ENCODE measurements at places on chromosomes 5 and 9.

GRCh38 chr5:112634796-112635195 lies 102.9 kb upstream of the APC start:
- DNase-seq = no peak

DNA sequence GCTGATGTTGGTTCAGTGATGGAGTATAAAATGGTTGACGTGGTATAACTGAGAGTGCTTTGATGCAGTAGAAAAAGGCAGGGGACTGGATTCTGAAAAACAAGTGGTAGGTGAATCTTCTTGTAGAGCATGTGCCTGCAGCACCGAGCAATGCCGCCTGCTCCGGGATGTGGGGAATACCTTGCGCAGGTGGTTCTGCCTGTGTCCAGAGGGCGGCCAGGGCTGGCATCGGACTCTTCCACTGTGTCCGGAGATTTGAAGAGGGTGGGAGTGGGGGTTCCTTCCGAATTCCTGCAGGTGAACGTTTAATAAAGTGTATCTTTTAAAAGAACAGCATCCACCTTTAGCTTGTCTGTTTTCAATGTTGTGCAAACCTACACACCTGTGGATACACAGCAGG lies 238.0 kb downstream of the FANCC start:
- DNase-seq = no peak

- no peak for DNase-seq
Measured at GRCh38 chr9:93941493-93941892, 13.7 kb downstream of the BARX1 start.

GRCh38 chr5:148684528-148684927 lies 30.2 kb upstream of the HTR4 start:
- no peak for DNase-seq

DNA sequence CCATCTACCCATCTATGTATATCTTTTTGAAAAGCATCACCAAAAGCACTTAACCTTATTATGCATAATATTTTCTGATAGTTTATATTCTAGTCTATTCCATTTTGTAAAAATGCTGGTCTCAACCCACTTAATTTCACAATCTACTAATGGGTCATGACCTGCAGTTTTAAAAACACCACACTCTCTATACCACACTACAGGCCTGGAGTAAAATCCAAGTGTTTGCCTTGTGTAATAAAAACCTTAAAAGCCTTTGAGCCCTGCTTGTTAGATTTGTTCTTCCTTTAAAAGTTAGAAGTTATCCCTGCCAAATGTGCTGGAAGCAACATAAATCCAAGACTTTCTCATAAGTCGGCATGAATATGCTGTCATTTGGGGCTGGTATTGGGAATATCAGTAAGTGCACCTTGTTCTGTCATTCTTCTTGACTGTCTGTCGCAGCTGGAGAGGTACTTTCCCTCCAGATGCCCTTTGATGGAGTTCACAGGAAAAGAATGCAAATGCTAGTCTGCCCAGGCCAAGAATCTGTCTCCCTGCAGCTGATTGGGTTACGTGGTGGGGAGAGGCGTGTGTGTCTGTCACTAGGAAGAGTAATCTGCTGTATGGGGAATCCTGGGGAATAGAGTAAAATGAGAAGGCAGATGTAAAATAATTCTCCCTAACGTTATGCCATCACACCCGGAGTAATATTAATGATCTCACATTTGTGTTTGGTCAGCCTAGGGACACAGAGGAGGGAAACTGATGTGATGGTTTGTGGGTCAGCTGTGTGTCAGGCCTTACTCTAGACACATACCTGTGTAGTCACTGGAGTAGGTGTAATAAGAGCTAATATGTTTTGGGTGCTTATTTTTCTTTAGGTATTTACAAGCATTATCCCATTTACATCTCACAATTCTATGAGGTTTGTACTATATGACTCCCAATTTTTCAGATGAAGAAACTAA lies 79.4 kb downstream of the ZNF366 start:
- no peak for DNase-seq

DNA sequence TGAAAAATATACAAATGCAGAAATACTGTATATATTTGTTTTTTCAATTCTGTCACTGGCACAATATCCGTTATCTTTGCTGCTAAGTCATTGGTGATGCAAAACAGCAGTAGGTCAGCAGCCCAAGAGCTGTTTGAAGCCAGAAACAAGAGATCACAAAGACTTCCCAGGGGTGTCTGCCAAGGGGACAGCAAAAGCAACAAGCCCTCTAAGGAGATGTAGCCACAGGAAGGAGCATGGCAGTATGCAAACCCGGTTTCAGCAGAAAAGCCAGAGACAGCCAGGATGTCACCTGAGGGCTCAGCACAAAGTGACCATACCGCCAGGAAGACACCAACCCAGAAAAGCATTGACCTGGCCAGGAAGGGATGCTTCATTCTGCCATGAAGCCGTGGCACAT lies 241.5 kb downstream of the ARRDC3 start:
- DNase-seq = no peak

DNA sequence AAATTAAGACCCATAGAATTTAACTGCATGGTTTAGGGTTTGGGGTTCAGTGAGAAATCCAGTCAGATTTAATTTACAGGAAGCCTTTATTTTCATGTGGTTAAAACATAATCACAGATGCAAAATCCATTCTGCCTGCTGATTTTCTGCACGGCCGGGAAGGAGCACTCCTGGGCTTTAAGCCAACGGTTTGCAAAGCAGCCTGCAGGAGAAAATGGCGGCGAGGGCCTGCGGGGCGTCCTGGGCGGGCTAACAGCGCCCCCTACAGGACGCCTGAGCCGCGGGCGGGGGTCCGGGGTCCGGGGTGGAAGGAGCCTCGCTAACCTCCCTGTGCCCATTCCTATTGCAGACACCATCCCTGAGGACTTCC lies 47.6 kb downstream of the THBS4 start:
- no peak for DNase-seq

DNA sequence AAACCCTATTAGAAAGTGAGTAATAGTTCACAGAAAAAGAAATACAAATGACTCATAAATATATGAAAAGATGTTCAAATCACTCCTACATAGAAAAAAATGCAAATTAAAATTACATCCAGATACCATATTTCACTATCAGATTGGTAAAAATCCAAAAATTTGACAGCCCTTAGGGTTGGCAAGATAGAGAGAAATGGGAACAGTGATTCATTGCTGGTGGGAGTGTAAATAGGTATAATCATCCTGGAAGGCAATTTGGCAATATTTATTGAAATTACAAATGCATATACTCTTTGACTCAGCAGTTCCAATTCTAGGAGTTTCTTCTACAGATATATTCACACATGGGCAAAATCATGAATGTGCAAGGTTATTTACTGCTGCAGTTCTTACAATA lies 273.5 kb downstream of the NR2F1-AS1 start:
- no peak for DNase-seq

GRCh38 chr9:88531920-88532698 lies 2.9 kb upstream of the NXNL2 start:
- DNase-seq = no peak

DNA sequence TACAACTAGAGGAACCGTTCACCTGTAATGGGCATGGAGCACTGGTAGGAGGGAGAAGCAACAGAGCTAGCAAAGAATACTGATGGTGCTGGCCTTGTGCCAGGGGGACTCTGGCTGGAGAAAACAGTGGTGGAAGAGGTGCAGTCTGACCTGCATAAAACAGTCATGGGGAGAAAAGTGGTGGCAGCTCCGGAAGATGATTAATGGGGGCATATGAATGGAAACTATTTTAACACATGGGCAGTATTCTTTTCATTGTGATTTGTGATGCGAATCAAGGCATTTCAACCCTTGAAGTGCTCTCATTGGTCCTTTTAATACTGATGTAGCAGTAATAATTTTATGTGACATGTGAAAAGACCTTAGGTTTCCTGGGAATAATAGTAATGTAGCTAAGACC lies 219.6 kb downstream of the ADAMTS6 start:
- DNase-seq = no peak

- DNase-seq = no peak
Measured at GRCh38 chr5:1536322-1536845, 12.6 kb upstream of the LPCAT1 start.

GRCh38 chr9:972501-973294 lies 3.8 kb upstream of the DMRT3 start:
- no peak for DNase-seq

DNA sequence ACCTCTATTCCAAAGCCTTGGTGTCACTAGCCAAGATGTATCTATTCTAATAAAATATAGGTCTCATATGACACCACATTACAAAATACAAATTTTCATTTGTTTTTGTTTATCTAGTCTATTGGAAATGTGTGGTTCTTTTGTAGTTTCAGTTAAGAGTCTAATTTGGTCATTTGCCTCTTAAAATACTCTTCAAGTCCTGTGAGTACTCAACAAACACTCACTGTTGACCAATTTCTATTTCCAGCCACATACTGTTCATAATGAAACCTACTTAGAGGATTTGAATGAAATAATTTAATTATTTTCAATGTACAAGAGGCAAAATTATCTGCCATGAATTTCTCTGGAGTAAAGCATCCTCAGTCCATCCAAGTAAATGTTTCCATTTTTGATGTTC lies 40.6 kb downstream of the SLC1A3 start:
- DNase-seq = no peak

GRCh38 chr9:37032713-37033112 lies 1.4 kb downstream of the PAX5 start:
- no peak for DNase-seq

DNA sequence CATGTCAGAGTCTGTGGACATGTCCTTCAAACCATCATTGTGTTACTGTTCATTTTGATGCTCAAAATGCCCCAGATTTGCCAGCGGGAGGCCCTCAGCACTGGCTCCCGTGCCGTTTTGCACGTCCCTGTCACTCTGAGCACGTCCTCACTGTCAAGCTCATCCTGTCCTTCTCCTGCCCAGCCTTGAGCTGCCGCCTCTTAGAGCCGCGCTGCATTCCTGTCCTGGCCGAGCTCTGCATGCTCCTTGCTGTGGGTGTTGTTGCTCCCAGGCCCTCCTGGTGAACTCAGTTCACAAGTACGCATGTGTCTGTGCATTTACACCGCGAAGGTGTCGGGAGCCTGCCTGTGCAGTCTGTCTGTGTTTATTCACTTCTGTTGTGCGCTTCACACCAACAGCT lies 62.2 kb downstream of the WNK2 start:
- DNase-seq = no peak

GRCh38 chr5:43389679-43390329 lies 22.4 kb downstream of the CCL28 start:
- no peak for DNase-seq

- no peak for DNase-seq
Measured at GRCh38 chr9:99978221-99978620, 71.8 kb downstream of the STX17 start.

- no peak for DNase-seq
Measured at GRCh38 chr5:72463449-72464052, 43.7 kb downstream of the ZNF366 start.

DNA sequence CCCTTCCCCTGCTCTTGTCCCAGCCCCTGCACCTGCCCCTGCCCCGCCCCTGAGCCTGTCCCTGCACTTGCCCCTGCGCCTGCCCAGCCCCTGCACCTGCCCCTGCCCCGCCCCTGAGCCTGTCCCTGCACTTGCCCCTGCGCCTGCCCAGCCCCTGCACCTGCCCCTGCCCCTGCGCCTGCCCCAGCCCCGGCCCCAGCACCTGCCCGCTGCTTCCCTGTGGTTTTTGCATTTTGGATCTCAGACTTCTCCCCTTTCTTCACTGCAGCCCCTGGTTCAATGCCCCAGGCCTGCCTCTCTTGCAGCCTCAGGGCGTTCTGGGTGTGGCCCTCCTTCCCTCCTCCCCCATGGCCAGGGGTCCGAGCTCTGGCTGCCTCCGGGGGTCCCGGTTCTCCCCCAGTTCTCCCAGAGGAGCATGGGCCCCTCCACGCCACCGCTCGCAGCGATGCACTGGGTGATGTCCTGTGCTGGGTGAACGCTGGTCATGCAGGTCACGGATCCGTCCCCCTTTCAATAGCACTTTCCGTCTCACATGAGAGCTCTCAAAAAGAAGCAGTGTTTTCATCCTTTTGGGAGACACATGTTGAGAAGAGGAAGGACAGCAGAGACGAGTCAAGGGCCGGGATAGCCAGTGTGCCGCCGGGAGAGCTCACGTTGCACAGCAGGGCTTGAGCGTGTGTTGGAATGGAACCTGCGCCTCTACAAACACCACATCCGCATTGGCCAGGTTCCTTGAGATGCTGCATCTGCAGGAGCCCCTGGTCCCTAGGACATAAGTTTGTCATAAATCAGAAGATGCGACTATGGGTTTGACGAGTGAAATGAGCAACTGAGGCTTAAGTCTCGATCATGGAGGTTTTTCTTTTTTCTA lies 44.0 kb upstream of the IRX4 start:
- DNase-seq = no peak

GRCh38 chr5:134374232-134374631 lies 2.9 kb downstream of the UBE2B start:
- DNase-seq = no peak

DNA sequence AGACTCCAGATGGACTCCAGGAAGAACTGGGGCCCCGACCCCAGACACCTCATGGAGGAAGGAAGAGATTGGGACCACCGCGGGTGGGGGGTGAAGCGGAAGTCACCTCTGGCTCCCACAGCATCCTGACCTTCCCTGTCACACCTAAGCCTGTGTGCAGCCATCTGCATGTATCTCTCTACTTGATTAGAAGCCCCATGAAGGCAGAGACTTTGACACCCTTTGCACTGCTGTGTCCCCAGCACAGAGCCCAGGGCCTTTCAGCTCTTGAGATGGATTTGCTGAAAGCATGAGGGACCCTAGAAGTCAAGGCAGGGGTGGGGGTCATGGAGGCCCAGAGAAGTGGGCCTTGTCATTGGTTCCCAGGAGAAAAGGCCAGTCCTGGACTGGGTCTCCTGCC lies 2.8 kb upstream of the ENG start:
- no peak for DNase-seq

- DNase-seq = no peak
Measured at GRCh38 chr9:2161661-2162060, 146.5 kb downstream of the SMARCA2 start.

- no peak for DNase-seq
Measured at GRCh38 chr9:76245518-76245917, 148.7 kb downstream of the RFK start.

DNA sequence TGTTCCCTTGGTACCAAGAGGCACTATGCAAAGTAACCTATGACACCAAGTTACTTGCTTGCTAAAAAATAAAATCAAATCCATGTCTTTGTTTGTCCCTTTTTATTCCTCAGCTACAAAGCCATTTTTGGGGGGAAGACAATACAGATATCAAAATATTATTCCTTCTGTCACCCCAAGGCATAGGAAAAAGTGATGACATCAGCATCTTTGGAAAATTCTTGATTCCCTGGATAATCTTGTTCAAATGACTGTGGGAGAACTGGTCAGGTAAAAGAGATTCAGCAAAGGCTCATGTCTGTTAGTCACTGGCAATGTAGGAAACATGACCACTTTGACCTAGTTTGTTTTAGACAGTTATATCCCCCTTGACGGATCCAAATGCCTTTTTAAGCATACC lies 373.1 kb downstream of the MAT2B start:
- no peak for DNase-seq

Data from stimulated activated CD8-positive, alpha-beta memory T cell treated with anti-CD3 and anti-CD28 coated beads, Interleukin-4, amount 100 ng/mL, for 1 hour (primary cell).